Hepatic stellate cell (primary cell): ENCODE measurements at places on chromosomes 7 and 10.

GRCh38 chr10:8245131-8245813, 190.8 kb downstream of the GATA3 start:
- DNase-seq: no peak

DNA sequence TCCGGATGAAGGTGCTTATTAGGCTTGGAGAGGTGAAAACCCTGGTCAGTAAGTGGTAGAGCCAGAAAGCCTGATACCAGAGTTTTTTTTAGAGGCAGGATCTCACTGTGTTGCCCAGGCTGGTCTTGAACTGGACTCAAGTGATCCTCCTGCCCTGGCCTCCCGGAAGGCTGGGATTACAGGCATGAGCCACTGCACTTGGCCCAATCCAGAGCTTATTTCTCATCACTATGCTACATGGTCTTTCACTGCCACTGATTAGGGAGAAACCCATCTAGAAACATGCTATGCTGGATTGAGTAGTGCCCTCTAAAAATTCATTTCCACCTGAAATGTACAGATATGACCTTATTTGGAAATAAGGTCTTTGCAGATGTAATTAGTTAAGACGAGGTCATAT, 28.4 kb upstream of the GJD4 start:
- DNase-seq: no peak

DNA sequence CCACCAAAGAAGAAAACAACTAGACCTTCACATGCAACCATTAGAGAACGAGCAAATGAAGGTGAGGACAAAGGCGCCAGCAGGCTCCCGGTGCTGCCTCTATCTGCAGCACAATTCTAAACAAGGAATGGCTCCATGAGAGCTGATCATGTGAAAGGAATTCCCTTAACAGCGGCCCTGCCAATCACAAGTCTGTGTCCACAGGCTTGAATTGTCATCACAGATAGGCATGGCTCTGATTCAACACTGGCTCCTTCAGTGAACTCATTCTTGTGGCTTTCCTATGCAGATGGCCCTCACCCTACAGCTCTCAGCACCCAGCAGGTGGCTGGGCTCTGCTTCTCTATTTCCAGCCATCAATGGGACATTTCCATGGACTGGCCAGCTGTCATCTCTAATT, 36.2 kb downstream of the LAMB1 start:
- peak; percentile 70 for DNase-seq

- DNase-seq: peak; percentile 29
These were observed 824 bp downstream of the RELN start for GRCh38 chr7:103988468-103989199.

GRCh38 chr10:107718864-107719263, 554.4 kb upstream of the SORCS1 start:
- DNase-seq: no peak

DNA sequence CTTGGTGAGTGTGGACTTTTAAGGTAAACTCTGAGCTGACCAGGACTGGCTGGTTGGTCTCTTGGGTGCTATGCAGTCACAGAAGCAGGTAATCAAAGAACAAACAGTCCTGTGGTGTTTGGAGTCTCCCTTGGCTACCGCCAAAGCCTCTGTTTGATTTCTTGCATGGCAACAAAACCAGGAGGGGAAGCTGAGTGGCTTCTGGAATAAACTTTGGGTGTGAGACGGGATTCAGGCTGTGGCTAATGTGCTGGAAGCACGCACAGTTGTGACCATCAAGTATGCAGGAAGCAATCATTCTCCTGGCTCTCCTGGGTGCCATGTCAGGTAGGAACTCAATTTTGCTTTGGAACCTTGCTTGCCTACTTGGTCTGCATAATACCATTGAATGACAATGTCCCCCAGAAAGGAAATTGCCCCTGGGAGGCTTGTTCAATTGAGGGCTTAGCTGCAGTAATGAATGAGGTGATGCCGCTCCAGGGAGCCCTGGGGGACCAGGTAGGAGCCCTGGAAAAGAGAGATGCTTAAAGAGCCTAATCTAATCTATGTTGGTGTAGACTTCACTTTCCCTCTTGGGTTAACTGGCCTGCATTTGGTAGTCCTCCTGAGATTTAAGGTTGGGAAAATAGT, at the start of gene CDHR3:
Gene CDHR3 (plus strand): TSS at position 227 of the 630 bp plus-strand sequence. CDS start 55 bp downstream, at position 282.
- DNase-seq: no peak

- DNase-seq: peak; percentile 48
These were observed 387.5 kb downstream of the CCSER2 start for GRCh38 chr10:84715911-84716310.

DNA sequence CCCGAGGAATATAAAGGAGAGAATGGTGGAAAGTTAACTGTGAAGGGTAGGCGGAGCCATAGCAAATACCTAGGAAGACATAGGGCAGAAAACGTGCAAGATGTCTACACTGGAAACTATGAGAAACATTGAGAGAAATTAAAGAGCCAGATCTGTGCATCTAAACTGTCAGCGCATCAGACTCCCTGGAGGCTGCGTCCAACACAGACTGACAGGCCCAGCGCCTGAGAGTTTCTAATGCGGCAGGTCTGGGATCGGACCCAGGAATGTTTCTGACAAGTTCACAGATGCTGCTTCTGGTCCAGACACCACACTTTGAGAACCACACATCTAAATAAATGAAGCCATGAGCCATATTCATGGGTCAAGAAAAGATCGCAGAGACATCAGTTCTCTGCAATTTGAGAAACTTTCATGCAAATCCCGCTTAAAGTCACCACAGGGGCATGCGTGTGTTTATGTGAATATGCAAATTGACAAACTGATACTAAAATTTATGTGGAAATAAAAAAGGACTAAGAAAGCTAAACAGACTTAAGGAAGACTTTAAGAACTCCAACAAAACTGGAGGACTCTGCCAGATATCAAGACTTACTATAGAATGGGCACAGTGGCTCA, 38.8 kb downstream of the PROSER2 start:
- no peak for DNase-seq

- DNase-seq: no peak
These were observed 61.6 kb downstream of the MICALL2 start for GRCh38 chr7:1397491-1398327.

DNA sequence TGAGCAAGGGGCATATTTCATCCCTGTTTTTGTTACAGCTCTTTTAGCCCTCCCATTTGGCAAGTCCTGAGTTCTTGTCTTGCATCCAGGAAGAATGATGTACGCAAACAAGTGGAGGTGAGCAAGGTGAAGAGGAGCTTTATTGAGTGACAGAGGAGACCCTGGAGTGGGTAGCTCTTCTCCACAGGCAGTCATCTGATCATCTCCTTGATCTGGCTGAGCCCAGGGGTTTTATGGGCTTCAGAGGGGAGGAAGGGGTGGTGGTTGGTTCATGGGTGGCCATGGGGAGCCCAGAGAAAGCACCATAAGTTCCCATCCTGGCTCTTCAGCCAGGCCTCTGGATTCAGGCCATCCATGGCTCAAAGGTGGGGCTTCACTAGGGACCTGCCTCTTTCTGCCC, 21.9 kb downstream of the STEAP1 start:
- no peak for DNase-seq

DNA sequence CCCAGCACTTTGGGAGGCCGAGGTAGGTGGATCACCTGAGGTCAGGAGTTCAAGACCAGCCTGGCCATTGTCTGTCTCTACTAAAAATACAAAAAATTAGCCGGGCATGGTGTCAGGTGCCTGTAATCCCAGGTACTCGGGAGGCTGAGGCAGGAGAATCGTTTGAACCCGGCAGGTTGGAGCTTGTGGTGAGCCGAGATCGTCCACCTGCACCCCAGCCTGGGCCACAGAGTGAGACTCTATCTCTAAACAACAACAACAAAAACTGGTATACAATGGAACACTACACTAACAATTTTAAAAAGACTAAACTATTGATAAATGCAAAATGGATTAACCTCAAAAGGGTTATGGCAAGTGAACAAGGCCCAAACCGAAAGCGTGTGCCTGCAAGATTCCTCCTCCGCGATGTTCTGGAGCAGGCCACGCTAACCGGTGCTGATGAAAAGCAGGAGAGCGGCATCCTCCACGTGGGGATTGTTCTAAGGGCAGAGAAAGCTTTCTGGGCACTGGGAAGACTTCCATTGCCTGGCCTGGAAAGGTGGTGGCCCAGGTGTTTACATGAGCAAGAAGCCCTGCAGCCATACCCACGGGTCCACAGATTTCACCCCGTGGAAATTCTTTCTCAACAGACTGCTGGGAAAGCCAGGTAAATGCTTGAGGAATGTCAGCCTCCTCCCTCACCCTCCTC, 53.8 kb downstream of the PDGFA start:
- DNase-seq: no peak

DNA sequence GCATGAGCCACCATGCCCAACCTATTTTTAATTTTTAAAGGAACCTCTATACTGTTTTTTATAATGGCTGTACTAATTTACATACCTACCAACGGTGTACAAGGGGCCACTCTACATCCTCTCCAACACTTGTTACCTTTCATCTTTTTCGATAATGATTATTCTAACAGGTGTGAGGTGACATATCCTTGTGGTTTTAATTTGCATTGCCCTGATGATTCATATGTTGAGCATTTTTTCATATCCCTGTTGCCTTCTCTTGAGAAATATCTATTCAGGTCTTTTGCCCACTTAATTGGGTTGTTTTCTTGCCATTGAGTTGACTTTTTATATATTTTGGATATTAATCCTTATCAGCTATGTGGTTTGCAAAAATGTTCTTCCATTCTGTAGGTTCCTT, 167.0 kb downstream of the CTTNBP2 start:
- no peak for DNase-seq

- DNase-seq: no peak
These were observed 11.0 kb downstream of the CUX1 start for GRCh38 chr7:101828301-101829020.

GRCh38 chr10:124939290-124939689, 2.6 kb upstream of the ZRANB1 start:
- no peak for DNase-seq

DNA sequence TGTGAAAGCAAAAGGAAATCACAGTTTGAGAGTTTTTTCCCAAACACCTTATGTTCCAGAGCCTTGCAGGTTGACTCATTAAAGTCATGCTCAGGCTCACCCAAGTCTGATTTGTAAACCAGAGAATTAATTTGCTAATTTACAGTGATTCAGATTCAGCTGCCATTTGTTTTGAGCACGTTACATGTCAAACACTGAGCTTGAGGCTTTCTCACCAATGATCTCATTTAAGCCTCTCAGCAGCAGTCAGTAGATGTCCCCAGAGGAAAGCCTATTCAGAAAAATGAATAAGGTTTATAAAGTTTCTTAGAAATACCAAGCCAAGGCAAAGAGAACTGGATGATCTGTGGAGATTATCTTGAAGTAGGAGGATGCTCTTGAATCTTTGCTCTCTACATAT, 420.4 kb downstream of the HTR7 start:
- DNase-seq: no peak

DNA sequence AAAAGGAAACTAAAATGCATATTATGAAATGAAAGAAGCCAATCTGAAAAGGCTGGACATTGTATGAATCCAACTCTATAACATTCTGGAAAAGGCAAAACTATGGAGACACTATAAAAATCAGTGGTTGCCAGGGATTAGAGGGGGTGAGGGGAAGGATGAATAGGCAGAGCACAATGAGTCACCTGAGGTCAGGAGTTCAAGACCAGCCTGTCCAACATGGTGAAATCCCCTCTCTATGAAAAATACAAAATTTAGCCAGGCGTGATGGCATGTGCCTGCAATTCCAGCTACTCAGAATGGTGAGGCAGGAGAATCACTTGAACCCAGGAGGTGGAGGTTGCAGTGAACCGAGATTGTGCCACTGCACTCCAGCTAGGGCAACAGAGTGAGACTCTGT, 324.8 kb upstream of the PHYHIPL start:
- DNase-seq: no peak

DNA sequence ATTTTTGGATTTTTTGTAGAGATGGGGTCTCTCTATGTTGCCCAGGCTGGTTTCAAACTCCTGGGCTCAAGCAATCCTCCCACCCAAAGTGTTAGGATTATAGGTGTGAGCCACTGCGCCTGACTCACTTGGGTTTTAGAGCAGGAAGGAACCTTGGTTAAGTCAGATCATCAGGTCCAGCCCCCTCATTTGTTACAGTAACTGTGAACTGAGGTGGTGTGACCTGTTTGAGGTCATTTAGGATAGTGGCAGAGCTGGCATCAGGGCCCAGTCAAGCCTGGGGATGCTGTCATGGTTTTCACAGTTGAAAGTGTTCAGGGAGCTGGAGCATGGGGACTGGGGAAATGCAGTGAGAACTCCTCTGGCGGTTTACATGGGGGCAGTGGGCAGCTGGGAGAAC, 159.6 kb downstream of the TAX1BP1 start:
- no peak for DNase-seq

GRCh38 chr7:27214239-27214950, 14.5 kb upstream of the HOXA13 start:
- DNase-seq: no peak

DNA sequence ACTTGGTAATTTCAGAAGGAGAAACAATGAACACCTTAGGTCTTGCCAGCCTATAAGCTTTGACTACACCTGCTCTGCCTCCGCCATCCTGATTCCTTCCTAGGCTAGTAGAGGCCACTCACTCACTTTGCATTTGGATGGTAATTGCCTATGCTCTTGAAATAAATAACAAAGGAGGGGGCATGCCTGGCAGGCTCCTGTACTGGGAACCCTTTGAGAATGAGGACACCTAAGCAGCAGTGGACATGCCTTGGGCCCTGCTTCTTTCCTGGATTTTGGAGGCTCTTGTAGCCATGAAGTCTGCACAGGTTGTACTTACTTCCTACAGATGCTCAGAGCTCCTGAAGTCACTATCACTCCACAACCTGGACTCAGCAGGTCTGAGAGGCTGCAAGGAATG, 65.8 kb downstream of the BLNK start:
- no peak for DNase-seq

DNA sequence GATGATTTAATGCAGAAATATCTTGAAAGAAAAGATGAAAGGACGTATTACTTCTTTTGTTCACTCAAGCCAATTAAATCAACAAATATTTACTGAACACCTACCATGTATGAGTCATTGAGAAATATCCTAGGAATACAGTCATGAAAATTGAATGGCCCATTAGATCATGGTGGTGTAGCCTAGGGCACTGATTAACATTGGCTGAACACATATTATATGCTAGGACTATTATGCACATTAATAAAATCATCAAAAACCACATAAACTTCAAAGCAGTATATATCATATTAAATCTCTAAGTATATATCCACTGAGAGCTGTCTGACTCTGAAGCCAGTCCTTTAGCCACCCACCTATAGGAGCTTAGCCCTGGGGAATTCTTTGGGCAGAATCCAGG, 41.8 kb downstream of the FAM204A start:
- DNase-seq: no peak
